ENCODE measurements at places on chromosomes 5 and 9.

GRCh38 chr5:151772846-151773561, 1.2 kb downstream of the G3BP1 start:
- peak; percentile 72 for DNase-seq

DNA sequence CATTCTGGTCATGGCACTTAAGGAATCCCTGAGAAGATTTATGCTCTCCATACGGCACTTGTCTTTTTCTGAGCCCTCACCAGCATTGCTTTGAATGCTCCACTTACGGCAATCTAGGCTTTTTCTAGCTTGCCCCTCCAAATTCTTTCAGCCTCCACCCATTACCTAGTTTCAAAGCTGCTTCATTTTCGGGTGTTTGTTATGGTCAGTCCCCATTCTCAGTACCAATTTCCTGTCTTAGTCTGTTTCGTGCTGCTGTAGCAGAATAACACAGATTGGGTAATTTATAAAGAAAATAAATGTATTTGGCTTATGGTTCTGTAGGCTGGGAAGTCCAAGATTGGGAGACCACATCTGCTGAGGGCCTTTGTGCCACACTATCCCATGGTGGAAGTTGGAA, 42.0 kb downstream of the ARHGEF28 start:
- no peak for DNase-seq

- no peak for DNase-seq
Measured at GRCh38 chr5:40404613-40405012, 275.1 kb upstream of the PTGER4 start.

DNA sequence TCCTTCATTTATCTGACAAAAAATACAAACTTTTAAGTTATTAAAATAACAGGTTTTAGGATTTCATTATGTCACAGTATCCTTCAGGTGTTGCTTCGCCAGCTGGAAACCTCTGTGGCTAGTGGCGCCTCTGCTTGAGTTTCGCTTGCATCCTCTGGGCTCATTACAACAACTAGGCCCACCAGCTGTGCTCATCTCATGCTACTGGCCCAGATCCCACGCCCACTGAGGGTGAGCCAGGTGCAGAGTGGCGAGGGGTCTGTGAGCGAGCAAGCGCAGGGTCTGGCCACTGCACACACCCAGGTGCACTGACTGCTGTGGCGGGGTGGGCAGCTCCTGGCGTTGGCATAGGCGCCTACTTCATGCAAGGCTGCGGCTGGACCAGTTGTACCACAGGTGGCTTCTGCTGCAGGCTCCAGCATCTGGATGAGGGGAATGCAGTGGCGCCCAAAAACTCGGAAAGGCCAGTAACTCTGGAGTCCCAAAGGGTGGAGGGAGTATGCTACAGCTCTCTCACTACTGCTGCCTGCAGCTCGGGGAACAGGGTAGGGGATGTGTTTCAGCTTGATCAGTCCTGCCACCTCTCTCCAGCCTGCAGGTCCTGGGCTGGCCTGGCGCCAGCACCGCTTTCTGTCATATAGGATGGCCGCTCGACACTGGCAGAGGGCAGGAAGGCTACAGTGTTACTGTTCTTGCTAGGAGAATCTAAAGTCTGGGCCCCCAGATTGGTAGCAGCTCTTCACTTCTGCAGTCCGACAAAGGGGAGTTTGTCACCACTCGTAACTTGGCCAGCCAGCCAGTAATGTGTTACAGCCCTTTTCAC, 452.1 kb downstream of the TUSC1 start:
- no peak for DNase-seq

- DNase-seq = no peak
Measured at GRCh38 chr9:92342825-92343488, 17.2 kb downstream of the CENPP start.

DNA sequence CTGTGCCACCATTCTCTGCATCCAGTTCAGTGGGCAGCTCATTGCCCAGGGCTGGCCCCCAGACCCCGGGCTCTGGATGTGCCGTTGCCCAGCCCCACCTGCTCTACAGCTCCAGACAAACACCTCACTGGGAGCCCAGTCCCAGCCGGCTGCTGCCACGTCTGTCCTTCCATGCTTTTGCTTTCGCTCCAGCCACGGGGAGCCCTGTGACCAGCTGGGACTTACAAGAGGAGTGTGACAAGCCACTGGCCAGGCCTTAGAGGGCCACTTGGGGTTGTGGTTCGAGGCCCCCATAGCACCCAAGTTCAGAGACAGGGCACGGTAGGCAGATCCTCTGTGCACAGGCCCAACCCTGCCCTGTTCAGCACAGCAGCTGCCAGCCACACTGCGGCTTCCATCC, 142.0 kb downstream of the ADAMTS2 start:
- no peak for DNase-seq

DNA sequence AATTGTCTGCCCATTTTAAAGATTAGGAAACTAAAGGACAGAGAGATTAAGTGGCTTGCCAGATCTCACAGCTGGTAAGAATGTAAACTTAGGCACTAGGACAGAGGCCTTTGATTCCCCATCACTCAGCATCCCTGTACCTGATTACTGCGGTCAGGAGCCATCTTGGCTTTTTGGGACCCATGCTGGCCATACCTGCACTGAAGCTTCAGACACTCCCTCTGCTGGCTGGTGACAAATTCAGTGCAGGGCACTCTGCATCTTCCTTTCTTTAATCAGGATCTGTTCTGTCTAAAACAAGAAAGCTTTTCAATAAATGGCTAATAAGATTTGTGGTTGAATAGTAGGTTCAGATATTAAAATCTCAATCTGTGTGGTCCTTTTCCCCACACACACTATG, 215.5 kb upstream of the RORB start:
- peak; percentile 5 for DNase-seq

GRCh38 chr9:101479338-101480030, 43.9 kb upstream of the ALDOB start:
- peak; percentile 68 for DNase-seq

DNA sequence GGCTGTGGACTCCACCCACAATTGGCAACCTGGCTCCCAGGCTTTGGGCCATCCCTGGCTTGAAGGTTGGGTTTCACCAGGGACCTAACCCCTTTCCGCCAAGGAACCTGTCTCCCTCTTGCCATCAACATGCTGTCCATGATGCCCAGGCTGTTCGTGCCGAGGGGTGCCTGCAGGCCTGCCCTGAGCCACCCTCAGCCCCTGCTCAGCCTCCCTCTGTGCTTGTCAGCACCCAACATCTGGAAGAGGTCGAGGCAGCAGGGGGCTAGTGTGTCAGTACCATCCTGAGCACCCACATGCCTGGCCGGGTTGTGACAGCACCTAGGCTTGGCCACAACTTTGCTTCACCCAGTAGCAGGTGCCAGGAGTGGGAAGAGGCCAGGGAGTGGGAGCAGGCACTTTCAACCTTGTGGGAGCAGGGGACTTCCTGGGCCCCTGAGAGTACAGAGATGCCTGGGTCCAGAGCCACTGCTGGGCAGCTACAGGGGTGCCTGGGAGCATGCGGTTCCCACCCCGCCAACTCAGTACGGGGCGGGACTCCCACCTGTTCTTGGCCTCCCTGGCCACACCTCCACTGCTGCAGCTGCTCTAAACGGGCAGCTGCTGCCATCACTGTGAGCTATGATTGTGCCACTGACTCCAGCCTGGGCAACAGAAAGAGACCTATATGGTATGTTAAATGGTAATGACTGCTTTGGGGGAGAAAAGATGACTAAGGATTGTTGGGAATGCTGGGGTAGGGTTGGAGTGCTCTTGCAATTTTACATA, 6.3 kb downstream of the PDCD1LG2 start:
- no peak for DNase-seq

- DNase-seq = no peak
Measured at GRCh38 chr5:20033881-20034280, 45.9 kb upstream of the CDH18 start.

DNA sequence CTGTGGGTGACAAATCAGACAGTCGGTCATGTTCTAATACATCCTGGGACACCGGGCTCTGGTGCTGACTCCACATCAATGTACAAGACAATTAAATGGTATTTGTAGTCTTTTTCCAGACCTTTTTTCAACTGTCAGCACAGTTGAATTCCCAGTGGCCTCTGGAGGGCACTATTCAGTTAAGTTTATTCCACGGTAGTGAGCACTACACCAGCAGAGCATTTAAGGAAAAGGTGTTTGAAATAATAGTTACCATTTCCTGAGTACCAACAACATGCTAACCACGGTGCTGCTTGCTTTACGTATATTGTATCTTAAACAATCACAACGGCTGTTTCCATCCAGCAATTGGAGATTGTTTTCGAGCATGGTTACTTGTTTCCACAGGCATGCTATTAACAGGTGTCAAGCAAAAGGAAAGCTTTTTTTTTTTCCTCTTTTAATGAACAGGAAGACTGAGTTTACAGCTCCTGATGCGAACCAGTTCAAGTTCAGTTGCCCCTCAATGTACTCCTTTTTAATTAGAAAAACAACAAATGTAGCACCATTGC, 186.7 kb downstream of the PDZD2 start:
- peak; percentile 74 for DNase-seq

- DNase-seq = no peak
Measured at GRCh38 chr9:127021664-127022363, 100.6 kb downstream of the ANGPTL2 start.

DNA sequence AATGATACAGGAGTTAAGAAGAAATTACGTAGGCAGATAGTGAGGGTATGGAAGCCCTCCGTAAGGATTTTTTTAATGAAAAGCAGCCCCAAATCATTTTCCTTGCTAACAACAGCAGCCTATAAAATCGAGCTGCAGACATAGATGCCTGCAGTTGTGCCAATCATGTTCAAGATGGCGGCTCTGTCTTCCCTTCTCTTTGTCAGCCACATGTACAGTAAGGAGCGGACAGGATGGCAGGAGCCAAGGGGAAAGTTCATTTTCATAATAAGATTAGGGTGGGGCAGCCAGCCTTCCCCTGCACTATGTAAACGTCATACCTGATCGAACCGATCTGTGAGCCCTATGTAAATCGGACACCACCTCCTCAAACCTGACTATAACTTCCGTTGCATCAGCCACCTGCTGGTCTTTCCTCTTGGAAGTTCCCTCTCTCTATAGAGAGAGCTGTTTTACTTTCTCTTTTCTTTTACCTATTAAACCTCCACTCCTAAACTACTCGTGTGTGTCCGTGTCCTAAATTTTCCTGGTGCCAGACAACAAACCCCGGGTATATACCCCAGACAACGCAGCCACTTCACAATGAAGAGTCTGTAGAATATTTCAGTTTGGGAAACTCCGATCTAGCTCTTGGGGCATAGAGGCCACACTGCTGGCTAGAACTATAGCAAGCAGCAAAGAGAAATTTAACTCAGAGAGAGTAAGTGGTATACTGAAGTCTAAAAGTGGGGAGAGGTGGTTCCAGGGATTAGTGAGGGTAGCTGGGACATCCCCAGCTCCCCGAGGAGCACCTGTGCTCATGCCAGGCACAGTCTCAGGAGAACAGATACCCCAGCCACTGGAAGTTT, 20.8 kb upstream of the SLC24A2 start:
- DNase-seq = no peak

DNA sequence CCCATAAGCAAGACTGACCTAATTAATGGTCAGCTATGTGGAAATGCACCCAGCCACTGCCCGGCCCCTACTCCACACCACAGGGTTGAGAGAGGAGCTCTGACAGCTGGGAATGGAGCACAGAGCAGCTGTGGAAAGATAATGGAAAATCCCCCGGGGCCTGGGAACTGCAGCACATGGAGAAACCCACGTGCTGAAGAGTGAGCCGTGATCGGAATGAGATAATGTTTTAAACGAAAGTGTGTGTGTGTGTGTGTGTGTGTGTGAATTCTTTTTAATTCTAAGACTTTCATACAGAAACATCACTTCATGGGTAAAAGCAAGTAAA, 13.1 kb upstream of the SLC12A7 start:
- DNase-seq = no peak

DNA sequence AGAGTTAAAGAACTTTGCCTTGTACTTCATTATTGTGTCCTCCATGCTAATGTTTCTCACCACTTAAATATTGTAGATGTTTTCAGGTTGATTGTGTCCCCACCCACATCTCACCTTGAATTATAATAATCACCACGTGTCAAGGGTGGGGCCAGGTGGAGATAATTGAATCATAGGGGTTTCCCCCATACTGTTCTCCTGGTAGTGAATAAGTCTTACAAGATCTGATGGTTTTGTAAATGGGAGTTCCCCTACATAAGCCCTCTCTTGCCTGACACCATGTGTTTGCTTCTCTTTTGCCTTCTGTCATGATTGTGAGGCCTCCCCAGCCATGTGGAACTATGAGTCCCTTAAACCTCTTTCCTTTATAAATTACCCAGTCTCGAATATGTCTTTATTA, 248.3 kb downstream of the FBXL7 start:
- DNase-seq = no peak

GRCh38 chr5:146962801-146963355, 84.3 kb upstream of the PPP2R2B start:
- DNase-seq = peak; percentile 78

DNA sequence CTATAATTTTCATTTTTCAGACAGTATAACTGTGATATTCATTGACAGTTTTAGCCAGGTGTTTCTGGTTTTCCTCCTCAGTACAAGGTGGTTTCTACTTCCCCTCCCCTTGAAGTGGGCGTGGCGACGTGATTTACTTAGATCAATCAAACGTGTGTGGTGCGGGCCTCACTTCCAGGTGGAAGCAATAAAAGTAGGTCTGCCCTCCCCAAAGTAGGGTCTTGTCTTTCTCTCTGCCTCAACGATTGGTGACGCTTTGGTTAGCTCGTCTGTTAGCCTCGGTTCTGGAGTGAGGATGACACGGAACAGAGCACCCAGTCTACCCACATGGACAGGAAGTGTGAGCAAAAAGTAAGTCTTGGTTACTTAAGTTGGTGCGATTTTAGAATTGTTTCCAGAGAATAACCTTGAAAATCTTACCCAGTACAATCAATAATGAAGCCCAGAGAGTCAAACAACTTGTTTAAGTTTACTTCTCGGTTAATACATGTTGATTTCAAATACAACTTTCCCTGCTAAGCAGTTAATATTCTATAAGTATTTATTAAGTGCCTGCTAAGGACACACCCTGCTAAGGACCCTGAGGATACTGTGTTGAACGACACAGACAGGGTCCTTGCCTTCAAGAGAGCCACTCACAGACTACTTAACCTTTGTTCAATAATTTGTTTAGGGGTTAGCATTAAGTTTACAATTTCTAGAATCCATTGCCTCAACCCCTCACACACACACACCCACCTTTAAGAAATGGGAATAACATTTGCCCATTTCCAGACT, 48.4 kb downstream of the COX7C start:
- no peak for DNase-seq

DNA sequence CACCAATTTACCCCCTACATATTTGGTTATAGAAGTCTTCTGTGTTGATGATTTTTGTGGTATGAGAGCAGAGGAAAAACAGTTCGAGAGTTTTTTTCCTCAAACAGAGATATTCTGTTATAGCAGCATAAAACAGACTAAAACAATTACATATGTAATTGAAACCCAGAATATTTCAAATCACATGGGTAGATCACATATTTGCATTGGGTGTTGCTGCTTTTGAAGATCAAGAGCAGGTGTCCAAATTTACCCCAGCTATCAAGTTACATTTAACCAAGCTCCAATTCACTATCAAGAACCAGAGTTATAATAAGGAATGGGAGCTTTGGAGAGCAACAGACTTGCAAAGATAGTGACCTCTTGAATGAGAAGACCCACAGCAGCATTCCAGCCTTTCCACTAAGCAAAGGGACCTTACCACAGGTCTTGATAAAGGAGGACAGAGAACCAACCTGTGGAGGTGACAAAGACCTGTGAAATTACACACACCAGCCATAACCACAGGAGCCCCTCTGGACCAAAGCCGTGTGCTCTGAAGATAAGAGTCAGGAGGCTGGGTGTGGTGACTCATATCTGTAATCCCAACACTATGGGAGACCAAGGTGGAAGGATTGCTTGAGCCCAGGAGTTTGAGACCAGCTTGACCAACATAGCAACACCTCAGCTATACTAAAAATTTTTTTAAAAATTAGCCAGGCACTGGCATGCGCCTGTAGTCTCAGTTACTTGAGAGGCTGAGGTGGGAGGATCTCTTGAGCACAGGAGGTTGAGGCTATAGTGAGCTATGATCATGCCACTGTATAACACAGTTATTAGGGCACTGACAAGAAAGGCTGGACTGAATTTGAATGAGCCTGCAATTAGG, 4.0 kb upstream of the CCL28 start:
- no peak for DNase-seq

Data from kidney tubule cell (primary cell).